ENCODE measurements at places on chromosomes 7 and 10. TPM values are rescaled to one million over a fixed set of nuclear protein-coding genes. Genes with fewer than 3 reads are reported as not detected.
A peak's percentile ranks its signal among the peaks of the same experiment; 100 is the strongest.

GRCh38 chr7:137169282-137169698 is 174.2 kb downstream of the PTN start:
- peak; percentile 41 for DNase-seq

DNA sequence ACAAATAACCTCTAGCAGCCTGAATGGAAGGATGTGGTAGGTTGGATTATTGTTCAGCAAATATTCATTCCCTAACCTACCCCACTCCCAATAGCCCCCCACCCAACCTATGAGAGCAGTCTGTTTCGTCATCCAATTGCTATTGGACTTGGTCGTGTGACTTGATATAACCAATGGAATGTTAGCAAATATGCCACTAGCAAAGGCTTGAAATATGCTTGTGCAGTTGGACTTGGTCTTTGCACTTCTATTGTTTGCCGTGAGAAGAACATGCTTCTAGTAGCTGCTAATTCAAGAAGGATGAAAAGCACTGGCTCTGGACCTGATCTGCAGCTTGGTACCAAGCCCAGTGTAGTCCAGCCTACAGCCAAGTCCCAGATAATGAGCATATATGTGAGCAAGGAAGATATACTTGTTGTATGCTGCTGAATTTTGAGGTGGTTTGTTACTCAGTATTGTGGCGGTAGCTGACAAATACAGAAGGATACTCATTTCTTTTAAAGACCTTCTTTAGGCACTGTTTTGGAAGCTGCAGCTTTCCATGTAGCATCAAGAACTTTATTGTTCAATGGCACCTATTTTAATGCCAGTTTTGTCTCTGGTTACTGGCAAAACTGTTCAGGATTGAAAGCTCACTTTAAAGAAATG is 180.4 kb downstream of the EXOC4 start:
- DNase-seq: no peak

DNA sequence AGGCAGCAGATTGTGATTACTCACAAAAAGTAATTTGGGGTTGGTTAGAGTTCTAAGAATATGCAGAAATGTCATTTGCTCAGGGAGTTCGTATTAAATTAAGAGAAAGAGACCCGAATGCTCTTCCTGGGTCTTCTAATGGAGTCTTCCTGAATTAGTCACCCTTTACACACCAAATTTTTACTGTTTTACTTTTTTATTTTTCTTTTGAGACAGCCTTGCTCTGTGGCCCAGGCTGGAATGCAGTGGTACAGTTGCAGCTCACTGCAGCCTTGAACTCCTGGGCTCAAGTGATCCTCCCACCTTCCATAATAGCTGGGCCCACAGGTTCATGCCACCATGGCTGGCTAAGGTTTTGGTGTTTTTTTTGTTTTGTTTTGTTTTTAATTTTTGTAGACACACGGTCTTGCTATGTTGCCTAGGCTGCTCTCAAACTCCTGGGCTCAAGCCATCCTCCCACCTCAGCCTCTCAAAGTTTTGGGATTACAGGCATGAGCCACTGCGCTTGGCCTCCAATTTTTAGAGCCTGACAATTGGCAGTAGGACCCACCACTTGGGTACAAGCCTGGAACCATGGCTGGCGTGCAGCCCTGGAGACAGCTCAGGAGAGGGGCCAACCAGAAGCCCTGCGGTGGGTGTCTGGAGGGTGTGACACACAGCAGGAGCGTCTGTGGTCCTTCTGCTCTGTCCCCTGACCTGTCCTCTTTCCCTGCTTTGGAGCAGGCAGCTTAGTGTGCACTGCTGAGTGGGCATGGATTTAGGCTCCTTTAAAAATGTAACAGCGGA is 16.4 kb upstream of the BHLHA15 start:
- no peak for DNase-seq

Gene WIPF3
- not detected for total RNA-seq

DNA sequence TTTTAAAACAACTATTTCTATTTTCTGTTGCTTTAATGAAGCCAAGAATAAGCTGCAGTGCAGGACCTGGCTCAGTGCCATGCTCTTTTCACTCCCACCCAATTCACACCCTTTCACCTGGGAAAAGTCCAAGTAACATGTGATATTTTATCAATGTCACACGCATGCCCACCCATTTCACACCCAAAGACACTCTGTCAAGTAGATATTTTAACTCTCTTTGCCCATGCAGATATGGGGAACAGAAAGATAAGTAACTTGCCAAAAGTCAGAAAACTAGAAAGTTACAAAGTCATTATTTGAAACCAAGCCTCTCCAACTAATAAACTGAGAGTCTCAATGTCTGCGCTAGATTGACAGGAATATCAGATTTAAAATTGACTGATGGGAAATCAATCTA is 706.7 kb upstream of the PHF14 start:
- DNase-seq: no peak

Gene SRRM3
- 0.24 TPM for total RNA-seq

GRCh38 chr7:40300146-40300670 is 165.4 kb downstream of the SUGCT start:
- DNase-seq: no peak

- no peak for DNase-seq
These were observed 12.9 kb downstream of the MDH2 start for GRCh38 chr7:76060842-76061241.

Gene KEL
- 5.1 TPM for total RNA-seq

DNA sequence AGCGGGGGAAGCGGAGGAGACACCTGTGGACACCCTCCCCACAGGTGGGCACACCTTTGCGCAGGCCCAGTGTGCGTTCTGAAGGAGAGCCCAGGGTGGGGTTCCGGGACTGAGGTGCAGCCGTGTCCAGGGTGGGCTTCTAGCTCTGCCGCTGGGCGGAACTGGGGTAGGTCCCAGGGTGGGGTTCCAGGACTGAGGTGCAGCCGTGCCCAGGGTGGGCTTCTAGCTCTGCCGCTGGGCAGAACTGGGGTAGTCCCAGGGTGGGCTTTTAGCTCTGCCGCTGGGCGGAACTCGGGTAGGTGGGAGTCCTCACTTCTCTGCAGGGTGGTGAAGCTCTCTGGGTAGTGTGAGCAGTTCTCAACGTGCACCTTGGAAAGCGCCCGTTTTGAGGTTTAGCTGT is 78.7 kb downstream of the DNAJB6 start:
- DNase-seq: no peak

DNA sequence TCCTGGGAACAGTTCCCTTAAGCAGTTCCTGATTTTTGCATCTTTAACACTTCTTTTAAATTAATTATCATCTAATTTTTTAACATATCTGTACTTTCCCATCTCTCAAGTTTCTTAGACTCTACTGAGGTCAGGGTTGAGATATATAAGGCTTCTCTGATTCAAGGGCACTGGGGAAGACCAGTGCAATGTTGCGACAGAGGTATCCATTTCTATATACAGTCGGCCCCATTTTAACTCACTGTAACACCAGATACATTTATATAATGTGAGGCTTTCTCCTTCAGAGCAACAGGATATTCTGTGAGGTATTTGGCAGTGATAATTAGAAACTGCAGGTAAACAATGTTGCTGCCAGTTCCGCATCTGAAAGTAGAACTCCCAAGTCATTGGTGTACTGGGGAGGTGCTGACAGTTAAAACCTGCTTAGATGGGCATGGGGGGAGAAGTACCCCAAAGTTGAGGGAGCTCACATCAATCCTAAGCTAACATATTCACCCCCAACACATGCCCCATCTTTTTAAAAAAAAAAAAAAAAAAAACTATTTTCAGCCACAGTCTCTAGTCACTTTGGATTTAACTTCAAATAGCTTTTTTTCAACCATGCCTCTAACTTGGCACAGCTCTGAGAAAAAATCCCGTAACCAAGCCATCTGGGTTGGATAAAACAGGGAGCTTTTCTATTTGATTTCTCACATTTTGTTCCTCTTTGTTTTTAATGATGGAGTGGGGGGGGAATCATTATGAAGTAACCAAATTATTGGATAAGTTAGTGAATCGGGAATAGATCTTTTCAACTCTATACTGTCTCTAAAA is 62.9 kb downstream of the REEP3 start:
- DNase-seq: no peak

DNA sequence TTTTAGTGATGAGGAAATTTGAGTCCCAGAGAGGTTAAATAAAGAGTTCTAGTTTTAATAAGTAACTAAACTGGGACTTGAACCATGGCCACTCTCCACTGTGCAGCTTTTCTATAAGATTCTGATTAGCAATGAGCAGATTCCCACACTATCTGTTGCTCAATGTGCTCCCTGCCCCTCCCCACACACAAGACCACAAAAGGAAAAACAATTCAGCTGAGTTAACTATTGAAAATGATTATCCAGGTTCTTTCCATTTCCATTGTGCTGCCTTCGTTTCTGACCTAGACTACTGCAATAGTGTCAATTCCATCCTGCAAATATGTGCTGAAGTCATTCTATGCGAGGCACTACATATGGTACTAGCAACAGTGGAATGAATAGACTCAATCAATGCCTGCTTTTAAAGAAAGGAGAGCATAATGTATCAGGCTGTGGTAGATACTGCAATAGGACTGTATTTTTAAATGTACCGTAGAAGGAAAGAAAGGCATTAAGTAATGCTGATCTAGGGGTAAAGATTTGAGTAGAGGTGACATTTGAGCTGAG is 97.0 kb downstream of the SEMA3C start:
- no peak for DNase-seq

GRCh38 chr10:99673492-99673891 is 14.2 kb downstream of the ENTPD7 start:
- DNase-seq: no peak

Gene IRF5
- total RNA-seq: not detected

All from SJSA1 (cell line).